ENCODE measurements at places on chromosomes 11 and 22.
A peak's percentile ranks its signal among the peaks of the same experiment; 100 is the strongest.

GRCh38 chr11:56396047-56396446, 16.4 kb upstream of the OR5AL1 start:
- DNase-seq: no peak

DNA sequence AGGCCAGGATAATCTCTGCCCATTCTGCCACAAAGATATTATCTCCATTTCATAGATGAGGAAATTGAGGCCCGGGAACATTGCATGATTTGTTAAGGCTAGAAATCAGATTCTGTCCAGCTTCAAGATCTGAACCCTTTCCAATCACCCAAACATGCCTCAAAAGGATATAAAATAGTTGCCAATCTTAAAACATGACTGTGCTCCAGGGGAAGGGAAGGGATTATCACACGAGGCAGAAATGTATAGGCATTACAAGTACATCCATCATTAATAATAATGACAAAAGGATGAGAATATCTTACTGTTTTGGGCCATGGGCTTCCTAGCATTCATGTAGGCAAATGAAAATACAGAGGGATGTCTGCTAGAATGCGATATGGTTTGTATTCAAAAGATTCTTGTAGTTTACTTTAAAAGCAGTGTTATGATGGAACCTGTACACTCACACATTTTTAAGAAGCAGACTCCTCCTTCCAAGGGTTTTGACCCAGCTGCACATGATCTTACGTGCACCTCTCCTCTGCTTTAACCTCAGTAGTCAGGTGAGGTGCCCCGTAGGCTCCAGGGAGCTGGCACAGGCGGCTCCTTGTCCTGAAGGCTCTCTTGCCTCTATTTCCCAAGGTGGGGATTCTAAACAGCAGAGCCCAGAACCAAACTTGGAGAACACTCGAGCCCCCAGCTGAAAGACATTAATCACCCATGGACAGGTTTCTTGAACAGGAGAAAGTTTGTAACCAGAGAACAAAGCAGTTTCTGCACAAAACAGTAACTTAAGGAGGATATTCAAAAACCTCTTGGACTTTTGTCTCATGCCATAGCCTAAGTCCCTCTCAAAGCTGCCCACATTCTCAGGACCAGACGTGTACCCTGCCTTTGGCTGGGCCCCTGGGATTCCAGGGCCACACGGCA, 36.0 kb downstream of the PARVA start:
- no peak for DNase-seq

GRCh38 chr22:45919504-45920286, 57.3 kb downstream of the WNT7B start:
- no peak for DNase-seq

DNA sequence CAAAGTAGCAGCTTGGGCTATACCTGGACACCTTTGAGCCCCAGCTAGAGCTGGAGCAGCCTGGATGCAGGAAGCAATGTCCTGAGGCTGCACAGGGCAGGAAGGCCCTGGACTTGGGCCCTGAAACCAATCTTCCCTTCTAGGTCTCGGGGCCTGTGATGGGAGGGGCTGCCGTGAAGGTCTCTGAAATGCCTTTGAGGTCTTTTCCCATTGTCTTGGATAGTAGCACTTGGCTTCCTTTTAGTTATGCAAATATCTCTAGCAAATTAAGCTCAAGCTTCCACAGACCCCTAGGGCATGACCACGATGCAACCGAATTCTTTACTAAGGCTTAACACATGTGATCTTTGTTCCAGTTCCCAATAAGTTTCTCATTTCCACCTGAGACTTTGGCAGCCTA, 40.0 kb downstream of the LINC01488 start:
- no peak for DNase-seq

DNA sequence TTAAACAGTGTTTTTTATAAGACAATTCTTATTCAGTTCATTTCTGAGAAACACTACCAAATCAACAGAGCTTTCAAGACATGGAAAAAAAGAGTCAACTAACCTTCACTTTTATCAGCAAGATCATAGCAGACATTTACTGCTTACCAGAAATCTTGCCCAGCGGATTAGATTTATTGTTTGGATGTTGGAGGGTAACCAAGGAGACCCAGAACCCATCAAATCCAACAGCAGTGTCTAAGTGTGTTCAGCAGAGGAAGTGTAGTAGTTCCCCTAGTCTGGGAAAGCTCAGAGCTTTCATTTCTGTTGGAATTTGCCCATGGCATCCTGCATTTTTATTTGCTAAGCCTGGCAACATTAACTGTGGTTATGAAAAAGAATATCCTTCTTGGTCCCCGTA, 2.4 kb upstream of the PGM2L1 start:
- no peak for DNase-seq

DNA sequence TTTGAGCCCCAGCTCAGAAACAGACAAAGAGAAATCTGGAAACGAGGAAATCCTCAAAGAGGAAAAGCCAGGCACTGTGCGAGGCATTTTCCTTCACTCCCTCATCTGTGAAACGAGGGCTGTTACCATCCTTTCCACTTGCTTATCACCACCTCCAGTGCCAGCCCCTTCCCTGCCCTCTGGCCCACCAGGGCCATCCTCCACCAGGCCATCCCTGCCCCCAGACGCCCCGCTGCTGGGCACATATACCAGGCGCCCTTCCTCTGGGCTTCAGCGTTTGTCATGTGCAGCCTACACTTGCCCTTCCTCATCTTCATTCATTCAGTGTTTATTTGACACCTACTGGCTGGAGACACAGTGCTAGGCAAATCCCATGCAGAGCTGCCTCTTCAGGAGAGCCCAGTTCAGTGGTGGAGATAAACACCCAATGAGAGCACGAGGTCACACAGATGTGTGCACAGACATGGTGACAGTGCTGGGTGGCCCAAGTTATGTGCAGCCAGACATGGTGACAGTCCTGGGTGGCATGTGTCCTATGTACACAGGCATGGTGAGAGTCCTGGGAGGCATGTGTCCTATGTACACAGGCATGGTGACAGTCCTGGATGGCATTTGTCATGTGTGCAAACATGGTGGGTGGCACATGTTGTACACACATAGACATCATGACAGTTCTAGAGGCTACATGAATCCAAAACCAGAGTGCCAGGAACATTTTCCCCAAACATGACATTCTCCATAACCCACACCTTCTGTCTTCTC, 9.7 kb downstream of the SPTBN2 start:
- no peak for DNase-seq

GRCh38 chr11:69638941-69639681, 1.8 kb upstream of the CCND1 start:
- peak; percentile 96 for DNase-seq

DNA sequence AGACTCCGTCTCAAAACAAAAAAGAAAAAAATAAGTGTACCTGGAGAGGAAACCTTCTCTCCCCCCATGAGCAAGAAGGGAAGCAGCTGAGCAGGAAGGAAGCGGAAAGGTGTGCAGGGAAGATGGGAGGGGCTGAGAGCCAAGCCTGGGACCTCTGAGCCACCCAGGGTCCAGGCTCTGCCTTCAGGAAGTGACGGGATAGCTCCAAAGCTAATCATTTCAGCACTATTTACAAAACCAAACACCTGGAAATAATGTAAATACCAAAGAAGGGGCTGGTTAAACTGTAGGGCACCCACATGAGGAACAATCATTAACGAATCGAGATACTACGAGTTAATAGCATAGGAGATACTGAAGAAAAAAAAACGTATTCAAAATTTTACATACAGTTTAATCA, 27.9 kb downstream of the ARRB1 start:
- DNase-seq: no peak

DNA sequence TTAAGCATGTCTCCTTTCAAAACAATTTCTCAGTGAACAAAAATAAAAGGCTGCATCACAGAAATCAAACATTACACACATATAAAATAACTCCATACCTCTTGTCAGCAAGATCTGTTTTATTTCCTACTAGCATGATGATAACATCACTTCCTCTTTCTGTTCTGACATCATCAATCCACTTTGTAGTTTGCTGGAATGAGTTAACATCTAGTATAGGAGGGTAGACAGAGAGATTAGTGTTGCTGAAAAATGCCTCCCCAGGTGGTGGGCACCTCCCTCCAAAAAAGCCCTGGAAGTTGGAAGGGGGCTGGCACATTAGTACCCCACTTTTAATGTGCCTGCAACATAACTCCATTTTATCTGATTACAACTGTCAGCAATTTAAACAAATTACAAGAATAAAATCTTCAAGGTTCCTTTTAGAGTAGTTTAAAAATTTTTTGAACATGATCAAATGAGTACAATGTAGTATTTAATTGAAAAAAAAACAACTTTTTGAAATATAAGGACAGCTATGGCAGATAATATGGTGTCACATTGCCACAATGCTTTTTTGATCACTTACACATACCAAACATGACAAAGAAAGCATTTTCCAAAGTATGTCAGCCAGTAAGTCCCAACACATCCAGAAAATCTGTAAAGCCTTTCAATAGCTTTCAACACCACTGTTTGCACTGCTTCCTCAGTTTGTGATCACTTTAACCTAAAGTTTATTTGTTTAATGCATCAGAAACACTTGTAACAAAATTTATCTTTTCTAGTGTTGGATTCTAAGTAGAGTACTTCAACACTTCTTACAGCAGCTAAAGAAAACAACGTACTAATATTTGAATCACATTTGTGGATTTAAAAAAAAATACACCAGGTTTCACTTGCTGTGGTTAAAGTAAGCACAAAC, 44.5 kb downstream of the RAB6A start:
- no peak for DNase-seq

- DNase-seq: no peak
Observed at GRCh38 chr11:101475699-101476098, 108.1 kb downstream of the TRPC6 start.

- no peak for DNase-seq
Observed at GRCh38 chr11:116927163-116927974, 89.9 kb upstream of the APOA1 start.

DNA sequence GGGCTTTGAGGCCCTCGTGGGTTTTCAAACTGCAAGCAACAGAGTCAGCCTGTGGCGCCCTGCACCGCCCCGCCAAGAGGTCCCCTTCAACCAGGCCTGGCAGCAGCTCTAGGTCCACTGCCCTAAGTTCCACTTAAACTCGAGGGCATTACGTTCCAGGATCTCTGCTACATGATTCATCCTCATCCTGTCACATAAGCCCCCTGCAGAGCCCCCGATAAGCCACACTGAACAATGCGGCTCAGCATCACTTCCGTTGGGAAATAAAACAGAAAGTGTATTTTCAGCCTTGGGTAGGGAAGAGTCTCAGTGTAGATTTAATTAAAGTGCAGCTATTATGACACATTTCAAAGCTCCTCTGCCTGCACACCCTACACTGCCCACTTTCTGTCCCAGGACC, 24.6 kb downstream of the SULT4A1 start:
- DNase-seq: no peak

GRCh38 chr11:102518296-102519094, 12.1 kb downstream of the MMP7 start:
- no peak for DNase-seq

GRCh38 chr11:124481365-124482323, 36.1 kb upstream of the OR8B8 start:
- DNase-seq: peak; percentile 9

DNA sequence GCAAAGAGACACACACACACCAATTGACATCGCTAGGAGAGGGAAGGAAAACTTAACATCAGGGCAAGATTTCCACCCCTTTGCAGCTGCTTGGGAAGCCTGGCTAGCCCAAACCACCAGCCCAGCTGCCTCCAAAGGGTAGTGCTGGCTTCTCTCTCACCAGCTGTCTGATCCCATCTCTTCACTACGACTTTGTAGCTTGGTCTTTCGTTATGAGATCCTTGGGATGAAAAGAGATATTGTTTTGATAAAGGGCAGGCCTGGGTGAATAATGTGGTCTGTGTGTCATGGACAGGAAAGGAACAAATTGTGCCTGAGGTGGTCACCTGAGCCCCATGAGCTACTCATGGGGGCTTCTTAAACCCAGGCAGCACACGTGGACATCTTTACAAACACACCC, 101.9 kb downstream of the ARL14EP start:
- DNase-seq: no peak

GRCh38 chr22:46233231-46233630, 16.9 kb downstream of the CDPF1 start:
- no peak for DNase-seq

DNA sequence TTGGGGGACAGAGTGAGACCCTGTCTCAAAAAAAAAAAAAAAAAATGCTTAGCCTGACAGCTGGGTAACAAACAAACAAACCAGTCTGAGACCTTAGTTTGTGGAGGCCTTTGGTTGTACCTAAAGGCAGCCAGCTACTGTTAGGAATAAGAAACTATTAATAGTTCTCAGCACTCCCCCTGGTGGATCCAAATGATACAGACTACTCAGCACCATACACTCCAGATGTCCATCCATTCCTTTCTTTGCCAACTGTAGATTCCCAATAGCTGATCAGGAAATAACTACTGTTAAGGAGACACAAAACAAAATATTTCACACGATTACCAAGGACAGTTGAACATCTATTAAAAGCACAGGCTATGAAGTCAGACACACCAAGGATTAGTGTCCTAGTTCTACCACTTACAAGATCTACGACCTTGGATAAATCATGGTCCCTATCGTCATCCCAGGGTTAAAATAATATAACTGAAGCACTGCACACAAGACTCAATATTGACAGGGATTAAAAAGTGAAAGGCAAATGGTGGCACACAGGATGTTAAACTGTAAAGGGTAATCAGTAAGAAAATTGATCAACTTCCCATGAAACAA, 17.2 kb downstream of the CLDN25 start:
- peak; percentile 29 for DNase-seq
